ENCODE measurements at places on chromosomes 12 and 14.

DNA sequence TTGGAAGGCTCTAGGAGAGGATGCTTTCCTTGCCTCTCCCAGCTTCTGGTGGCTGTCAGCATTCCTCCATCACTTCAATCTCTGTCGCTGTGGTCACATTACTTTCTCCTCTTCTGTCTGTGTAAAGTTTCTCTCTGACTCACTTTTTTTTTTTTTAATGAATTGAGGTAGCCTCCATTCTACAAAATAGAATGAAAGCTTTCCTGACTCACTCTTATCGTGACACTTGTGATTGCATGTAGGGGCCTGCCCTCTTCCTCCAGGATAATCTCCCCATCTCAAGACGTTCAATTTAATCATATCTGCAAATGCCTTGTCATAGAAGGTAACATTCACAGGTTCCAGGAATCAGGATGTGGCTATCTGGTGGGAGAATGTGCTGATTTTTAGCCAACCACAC lies 153.5 kb upstream of the HMGA2 start:
- no peak for DNase-seq

- peak; percentile 92 for DNase-seq
Observed at GRCh38 chr14:39432619-39433451, 602 bp upstream of the FBXO33 start.

DNA sequence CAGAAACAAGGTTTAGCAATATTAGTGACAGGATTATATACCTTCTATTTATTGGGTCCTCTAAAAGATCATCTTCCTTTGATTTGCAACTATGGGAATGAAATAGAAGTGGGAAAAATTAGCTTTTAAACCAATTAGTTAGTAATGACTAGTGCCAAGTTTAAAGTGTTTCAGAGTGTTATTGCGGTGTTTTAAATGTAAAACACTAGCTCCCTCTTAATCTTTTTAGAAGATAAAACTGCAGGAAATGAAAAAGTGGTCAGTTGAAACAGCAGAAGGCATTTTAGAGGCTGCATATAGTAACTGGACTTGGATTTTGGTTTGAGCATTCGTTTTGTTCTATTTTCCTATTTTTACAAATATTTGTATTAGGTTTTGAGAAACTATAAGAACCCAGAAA lies 286.2 kb downstream of the RAD51B start:
- no peak for DNase-seq

- DNase-seq: no peak
Observed at GRCh38 chr12:81797100-81797499, 38.0 kb upstream of the PPFIA2 start.

DNA sequence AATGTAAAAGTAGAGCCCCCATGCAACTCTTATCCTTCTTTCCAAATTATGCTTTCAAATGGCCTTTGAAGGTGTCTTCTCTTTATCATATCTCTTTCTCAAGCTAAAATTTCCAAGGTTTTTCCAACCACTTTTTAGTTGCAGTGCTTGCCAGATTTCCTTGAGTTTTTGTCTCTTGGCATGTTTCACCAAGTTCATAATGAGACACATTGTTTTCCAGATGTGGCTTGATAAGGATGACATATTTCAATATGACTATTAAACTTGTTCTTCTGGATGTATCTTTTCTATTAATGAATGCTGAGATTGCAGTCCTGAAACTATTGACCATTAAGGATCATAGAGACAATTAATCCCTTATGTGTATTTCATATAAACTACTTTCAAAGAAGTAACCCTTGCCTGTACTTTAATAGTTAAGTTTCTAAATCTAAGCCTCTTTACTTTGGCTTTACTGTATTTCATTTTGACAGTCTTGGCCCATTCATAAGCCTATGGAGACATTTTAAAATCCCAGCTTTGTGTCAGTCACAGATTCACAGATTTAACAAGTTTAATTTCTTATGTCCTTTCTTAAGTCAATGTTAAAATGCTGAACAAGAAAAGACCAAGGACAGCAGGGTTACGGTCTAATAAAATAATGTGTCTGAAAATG lies 151.5 kb downstream of the LRFN5 start:
- DNase-seq: no peak

DNA sequence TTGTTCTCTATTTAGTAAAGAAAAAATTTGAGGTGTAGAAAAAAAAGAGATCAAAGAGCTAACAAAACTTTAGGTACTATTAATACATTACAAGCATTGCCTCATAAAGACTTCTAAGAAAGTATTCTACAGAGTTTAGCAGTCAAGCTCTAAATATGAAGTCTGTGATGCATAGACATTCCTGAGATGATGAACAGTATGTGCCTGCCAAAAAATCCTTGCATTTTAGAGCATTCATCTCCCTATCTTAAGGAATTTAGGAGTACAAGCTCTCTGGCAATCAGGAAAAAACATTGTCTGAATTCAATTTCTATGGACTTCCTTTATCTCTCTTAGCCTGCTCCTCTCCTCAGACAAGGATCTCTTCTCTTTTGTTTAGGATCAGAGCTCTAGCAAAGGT lies 202.6 kb upstream of the LRFN5 start:
- DNase-seq: no peak

DNA sequence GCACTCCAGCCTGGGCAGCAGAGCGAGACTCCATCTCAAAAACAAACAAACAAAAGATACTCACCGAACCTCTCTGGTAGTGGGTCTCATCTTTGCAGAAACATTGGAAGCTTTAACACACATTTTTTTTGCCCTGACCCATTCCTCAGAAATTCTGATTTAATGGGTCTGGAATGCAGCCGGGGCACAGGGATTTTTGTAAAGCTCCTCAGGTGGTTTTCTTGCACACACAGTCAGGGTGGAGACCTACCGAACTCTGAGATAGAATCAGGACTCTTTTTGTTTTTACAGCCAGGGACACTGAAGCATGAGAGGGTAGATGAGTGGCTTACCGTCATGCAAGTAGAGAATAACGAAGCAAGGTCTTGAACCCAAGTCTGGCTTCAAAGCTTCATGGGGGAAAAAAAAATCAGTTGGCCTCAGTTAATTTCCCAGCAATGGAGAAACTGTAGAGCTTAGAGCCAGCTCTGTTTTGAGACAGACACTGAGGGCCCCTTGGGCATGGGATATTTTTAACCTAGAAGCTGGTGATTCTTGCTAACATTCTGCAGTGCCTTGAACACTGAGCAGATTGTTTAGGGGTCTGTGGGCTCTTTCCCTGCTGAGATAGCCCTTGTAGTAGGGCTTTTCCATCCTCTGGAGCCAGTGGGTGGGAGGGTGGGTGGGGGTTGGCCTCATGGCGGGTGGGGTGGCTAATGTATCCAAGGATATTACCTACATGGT lies 4.8 kb downstream of the RNU4-2 start:
- DNase-seq: no peak

DNA sequence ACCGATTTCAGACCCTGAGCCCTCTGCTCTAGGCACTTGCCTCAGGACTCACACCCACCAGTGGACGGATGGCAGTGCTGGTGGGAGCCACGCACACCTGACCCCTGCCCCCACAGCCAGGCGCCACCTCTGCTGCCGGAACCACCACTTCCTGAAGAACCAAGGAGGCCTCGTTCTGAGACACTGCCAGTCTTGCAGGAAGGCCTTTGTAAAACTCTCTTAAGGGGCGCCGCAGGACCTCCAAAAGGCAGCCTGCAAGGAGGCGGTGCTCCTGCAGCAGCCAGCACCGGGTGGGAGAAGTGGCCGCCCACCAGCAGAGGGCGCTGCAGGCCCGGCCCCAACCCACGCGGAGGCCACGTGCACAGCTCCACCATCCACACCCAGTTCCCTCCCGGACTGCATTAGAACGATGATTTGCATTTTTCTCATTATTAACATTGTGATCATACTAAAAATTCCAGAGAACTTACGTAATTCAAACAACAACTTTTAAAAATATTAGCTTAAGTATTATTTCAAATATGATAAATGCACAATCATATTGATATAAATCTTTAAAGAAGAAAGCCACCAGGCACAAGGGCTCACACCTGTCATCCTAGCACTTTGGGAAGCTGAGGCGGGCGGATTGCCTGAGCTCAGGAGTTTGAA lies 12.8 kb downstream of the STX2 start:
- DNase-seq: no peak
